ENCODE measurements at places on chromosomes 6 and 20.

- DNase-seq = no peak
Observed at GRCh38 chr6:134609716-134610261, 291.9 kb upstream of the SGK1 start.

- no peak for DNase-seq
Observed at GRCh38 chr20:43571771-43572170, 12.9 kb downstream of the SGK2 start.

DNA sequence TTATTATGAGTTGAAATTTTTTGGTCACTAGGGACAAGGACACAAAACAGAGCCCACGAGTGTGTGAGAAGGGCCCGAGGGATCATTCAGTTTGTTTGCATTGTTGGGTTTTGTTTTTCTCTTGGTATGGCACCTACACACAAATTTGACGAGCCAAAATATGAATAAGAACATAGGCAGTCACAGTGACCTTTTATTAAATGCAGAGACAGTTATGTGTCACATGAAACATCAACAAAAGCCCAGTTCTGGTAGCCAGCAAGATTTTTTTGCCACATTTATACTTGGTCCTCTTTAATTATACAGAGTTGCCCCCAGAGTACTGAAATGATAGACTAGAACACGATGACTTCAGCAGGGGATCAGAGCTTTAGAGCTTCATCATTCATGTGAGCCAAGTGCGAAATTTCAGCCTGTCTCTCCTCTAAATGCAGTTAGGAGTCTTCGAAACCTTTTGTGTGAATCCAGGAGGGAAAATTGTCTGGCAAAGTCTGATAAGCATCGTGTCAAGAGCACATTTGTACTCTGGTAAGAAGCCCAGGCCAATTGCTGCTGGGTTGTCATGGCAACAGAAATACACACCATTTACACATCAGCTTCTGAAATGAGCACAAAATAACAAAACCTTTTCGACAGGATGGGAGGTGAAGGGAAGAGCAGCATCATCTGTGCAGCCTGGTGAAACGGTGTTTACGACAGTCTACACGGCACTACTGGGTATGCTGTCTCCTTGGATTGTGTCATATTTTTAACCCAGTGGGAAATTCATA, 79.2 kb upstream of the RIPOR2 start:
- peak; percentile 23 for DNase-seq

DNA sequence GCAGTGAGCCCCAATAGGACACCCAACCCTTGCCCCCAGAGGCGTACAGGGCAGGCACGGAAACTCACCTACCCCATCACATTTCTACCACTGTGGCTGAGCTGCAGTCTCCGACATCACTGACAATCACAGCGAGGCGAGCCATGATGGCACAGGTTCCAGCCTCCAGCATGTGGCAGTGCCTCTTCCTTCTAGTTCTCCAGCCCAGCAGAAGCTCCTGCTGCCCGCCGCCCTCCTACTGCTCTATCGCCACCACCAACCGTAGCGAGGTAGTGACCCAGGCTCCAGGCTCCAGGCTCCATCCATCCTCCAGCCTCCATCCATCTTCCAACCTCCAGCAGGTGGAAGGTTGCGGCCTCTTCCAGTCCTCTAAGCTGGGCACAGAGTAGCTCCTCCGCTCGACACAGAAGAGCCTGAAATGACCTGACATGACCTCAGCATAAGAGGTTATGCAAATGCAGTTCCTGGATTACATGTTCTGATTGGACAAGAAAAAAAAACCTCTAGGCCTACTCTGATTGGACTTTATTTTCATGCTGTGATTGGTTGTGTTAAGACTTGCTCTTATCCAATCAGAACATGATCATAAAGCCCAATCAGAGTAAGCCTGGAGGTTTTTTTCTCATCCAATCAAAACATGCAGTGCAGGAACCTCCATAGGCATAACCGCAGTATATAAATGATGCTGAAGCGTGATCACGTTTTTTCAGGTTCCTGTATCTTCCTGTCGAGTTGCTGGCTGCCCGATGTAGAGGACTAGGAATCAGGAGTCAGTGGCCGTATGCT, 438.9 kb upstream of the ZNF337 start:
- DNase-seq = no peak

GRCh38 chr20:47493175-47493962, 8.3 kb upstream of the NCOA3 start:
- peak; percentile 77 for DNase-seq

GRCh38 chr20:9573335-9574151, 59.2 kb downstream of the LAMP5 start:
- peak; percentile 43 for DNase-seq

- no peak for DNase-seq
Observed at GRCh38 chr20:46226602-46227001, 81.7 kb downstream of the CDH22 start.

GRCh38 chr6:160013987-160014868, 45.3 kb downstream of the IGF2R start:
- no peak for DNase-seq

DNA sequence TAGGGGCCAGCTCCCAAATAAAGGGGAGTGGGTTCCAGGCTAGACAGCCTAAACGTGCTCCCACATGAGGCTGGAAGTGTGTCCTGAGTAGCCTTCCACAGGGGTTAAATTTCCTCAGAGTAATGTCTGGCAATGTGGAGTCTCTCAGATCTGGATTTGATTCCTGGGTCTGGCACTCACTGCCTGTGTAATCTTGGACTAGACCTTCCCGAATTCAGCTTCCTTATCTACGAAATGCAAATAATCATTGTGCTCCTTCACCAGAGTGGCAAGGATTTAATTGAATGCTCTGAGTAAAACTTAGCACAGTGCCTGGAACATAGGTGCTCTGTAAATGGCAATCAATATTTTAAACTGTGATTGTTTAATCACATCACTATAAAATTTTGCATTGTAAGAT, 114.4 kb downstream of the SLX4IP start:
- no peak for DNase-seq

GRCh38 chr6:151257985-151258445, 18.2 kb downstream of the AKAP12 start:
- DNase-seq = no peak

DNA sequence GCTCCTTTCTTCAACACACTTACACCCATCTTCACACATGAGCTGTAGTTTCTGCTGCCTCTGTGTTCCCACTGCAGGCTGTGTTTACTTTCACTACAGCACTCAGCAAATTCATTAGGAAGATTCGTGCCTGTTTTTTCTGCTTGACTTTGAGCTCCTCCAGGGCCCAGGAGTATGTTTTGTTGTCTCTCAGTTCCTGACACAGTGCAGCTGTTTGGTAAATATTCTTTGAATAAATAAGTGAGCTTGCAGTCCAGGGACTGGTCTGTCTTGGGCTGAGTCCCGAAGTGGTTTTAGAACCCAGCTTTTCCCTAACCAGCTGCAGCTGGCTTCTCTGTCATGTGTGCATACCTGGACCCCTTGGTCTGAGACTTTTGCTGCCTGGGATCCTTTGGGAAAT, 46.6 kb upstream of the CCN6 start:
- no peak for DNase-seq

DNA sequence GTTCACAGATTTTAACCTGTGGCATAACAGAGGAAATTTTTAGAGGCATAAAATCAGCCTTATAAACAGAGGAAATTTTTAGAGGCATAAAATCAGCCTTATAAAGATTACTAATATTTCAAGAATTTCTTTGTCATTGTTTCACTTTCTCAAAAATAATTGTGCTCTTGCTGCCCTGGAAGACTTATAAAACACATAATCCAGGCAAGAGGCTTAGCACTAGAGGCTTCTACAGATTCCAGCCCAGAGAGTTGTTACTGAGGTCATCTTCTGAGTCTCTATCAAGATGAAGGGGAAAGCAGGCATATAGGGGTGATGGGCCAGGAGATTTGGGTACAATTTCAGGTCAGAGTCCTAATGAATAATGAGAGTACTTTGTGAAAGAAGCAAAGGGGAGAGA, 85.7 kb downstream of the RFPL4B start:
- DNase-seq = no peak

- DNase-seq = no peak
Observed at GRCh38 chr6:105137388-105137787, 42.4 kb downstream of the POPDC3 start.

GRCh38 chr6:131381709-131382093, 191.3 kb upstream of the ARG1 start:
- DNase-seq = no peak

DNA sequence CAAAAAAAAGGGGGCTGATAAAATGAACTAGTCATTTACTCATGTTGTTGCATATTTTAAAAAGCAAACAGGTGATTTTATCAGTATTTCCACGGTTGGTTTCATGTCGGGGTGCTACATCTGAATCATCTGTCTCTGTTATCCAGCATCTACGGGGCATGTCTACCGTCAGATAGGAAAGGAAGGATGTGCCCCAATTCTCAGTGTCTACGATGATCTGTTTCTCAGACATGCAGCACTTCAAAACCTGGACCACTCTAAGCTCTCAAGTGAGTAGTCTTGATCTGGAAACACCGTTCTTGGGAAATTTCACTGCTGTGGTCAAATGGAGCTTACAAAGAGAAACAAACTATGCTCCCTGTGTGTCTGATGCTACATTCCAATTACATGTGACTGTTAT, 240.3 kb upstream of the TAB2 start:
- no peak for DNase-seq

- no peak for DNase-seq
Observed at GRCh38 chr20:50540620-50541605, 30.7 kb downstream of the PTPN1 start.

GRCh38 chr6:35647400-35647799, 41.3 kb downstream of the FKBP5 start:
- no peak for DNase-seq

DNA sequence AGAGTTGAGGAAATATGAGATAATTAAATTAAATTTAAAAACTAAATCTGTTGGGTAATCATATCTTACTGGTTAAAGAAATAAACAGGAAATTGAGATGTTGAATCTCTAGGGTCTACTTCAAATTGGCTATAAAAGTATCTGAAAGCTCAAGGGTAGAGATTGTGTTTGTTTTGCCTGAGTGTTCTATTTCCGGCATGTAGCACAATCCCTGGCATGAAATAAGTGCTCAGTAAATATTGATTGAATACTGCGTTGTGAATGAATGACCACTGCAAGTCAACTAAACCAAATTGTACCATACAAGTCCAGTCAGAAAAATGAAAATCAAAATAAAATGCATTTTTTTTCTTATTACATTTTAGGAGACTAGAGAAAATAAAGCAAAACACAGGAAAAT, 709.8 kb downstream of the EPM2A start:
- DNase-seq = no peak

GRCh38 chr6:141307309-141307998, 825.3 kb upstream of the GJE1 start:
- no peak for DNase-seq

- DNase-seq = no peak
Observed at GRCh38 chr6:36962874-36963273, 8.3 kb downstream of the PI16 start.

GRCh38 chr6:116157391-116157790, 31.5 kb upstream of the COL10A1 start:
- DNase-seq = no peak

- no peak for DNase-seq
Observed at GRCh38 chr20:1565461-1565860, 8.0 kb upstream of the SIRPD start.

DNA sequence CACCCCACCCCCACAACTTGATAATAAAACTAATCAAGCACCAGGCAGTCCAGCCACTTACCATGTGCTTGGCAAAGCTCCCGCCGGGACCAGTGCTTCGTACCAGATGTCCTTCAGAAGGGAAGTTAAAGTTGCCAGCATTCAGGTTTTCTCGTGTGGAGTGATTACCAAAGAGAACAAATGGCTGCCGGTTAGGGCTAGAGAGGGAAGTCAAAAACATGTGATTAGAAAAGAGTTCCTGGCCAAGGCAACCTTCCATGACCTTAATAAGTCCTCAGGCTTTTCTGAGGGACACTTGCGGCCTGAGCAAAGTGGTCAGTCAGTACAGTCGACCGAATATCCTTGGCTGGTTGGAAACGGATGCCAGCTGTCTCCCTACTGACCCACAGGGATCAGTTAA, 67.0 kb downstream of the DNAAF9 start:
- DNase-seq = no peak

DNA sequence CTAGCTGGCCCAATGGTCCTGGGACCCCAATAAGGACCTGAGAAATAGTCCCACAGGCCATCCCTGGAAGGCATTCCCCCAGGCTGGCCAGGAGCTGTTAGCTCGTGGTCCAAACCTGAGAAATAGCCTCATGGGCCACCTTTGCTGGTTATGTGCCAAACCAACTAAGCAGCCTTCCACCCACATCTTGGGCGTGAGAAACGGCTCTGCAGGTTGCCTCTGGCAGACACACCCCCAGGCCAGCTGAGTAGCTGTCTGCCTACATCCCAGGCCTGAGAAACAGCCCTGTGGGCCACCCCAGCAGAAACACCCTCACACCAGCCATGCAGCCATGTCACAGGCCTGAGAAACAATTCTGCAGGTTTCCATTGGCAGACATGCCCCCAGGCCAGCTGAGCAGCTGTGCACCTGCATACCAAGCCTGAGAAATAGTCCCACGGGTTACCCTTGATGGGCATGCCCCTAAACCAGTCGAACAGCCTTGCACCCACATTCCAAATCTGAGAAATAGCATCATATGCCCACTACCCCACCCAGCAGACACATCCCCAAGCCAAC, 567.8 kb upstream of the ID4 start:
- DNase-seq = no peak

DNA sequence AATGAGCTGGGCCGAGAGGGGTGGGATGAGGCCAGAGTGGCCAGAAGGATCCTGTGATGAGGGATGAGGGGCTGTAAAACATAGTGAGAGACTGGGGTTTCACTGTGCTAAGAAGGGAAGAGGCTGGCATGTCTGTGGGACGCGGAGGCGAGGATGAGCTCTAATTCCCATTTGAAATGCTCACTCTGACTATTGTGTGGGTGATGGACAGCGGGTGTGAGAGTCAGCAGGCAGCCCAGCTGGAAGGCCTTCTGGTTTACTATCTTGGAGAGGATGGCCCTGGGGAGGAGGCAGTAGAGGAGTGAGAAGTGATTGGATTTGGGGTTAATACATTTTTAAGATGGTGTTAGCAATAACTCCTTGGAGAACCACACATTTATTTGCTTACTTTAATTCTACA, 9.5 kb upstream of the MICA start:
- no peak for DNase-seq

GRCh38 chr20:44587035-44587980, 4.9 kb downstream of the PKIG start:
- DNase-seq = no peak

DNA sequence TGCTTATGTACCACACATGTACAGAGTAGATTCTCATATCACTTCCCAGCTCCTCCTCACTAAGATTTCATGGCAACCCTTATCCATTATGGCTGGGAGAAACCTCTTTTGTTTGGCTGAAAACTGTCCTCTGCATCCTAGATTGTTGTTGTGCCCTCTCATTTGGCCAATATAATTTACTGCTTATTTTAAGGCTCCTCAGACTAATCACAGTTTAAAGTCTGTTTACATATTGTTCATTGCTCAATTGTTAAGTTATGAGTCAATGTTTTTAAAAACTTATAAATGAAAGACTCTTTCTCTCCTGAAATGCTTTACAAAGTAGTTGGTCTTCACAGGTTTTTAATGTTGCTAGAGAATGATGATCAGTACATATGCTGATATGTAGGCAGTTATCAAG, 57.3 kb downstream of the FAM83B start:
- DNase-seq = no peak
